NCI-H345 (cell line): ENCODE measurements at places on chromosomes 1 and 21.

GRCh38 chr21:46667741-46668380 lies 32.4 kb downstream of the PRMT2 start:
- peak; percentile 65 for DNase-seq

DNA sequence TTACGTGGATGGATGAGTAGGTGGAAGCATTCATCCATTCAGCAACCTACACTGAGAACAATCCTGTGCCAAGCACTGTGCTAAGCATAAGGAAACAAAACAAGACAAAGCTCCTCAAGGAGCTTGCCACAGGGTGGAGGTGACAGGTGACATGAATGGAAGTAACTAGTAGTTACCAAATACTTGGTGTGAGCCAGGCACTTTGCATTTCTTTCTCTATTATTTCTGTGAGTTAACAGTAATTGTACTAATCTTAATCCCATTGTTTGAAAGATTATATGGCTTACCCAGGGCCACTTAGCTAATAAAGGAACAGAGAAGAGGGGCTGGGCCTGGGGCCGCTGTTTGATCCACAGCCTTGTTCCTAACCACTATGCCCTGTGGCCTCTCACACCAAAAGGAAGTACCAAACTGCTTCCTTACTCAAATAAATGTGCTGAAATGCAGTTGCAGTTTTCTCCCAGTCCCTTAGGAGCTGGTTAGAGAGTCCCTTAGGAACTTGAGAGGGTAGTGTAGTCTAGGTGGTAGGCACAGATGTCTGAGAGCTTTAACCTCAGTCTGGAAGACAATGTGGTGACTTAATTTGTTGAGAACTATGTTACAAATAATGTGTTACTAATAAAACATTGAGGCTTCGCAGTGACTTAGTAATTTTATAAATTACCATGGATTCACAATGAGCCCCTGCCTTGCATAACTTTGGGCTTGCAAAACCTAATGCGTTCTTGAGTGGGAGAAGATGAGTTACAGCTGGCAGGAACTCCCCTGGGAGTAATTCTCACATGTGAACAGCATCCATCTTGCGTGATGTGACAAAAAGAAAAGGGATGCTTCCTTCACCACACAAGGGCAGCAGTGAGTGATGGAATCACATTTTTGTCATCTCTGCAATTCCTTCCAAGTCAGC lies 69.8 kb downstream of the MPZL1 start:
- DNase-seq, result no peak

GRCh38 chr1:24157918-24158481 lies 15.1 kb upstream of the IL22RA1 start:
- DNase-seq, result no peak

GRCh38 chr1:205512059-205513045 lies 7.9 kb downstream of the CDK18 start:
- no peak for DNase-seq

DNA sequence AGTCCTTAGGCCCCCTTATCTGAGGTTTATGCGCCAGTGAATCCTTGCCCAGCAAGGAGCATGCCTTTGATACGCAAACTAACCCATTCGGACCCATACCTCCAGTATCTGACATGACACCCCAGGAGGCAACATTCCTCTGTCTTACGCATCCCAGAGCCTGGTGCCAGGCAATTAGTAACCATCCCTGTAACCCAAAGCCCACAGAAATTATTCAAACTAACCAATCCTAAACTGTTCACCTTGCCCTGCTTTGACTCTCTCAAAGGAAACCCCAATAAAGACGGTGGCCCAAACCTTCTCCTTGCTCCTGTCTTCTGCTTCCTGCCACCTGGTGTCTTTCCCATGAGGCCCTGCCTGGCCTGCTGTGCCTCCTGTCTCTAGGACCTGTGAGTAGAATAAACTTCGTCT lies 36.4 kb downstream of the ZNF496 start:
- no peak for DNase-seq

DNA sequence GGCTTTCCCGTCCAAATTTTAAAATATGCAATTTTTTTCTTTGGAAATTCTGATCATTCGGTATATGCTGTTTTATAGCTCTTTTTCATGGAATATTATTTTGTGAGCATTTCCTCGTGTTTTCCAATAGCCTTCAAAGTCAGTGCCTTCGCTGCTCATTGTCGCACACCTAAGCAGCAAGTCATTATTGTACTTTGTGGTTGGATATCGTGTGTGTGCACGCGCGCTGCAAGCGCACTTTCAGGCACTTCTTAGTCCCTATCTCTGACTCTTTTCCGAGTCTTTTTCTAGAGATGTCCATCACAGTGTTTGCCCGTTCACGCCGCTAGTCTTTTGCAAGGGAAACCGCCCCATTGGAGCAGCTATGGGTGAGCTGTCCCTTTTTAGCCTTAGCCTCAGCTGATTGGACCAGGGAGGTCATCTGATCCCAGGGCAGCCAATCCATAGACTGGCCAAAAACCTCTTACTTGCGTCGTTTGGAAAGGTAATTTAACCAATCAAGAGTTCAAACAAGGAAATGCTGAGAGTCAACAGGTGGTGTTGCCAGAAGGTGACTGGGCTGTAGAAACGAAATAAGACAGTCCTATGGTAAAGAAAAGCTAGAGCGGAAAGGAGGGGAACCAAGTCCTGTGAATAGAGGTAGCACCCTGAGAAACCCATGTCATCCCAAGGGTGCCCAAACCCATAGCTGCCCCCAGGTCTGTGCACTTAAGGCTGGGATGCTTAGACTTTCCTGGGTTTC lies 710 bp upstream of the HYI start:
- peak; percentile 75 for DNase-seq

DNA sequence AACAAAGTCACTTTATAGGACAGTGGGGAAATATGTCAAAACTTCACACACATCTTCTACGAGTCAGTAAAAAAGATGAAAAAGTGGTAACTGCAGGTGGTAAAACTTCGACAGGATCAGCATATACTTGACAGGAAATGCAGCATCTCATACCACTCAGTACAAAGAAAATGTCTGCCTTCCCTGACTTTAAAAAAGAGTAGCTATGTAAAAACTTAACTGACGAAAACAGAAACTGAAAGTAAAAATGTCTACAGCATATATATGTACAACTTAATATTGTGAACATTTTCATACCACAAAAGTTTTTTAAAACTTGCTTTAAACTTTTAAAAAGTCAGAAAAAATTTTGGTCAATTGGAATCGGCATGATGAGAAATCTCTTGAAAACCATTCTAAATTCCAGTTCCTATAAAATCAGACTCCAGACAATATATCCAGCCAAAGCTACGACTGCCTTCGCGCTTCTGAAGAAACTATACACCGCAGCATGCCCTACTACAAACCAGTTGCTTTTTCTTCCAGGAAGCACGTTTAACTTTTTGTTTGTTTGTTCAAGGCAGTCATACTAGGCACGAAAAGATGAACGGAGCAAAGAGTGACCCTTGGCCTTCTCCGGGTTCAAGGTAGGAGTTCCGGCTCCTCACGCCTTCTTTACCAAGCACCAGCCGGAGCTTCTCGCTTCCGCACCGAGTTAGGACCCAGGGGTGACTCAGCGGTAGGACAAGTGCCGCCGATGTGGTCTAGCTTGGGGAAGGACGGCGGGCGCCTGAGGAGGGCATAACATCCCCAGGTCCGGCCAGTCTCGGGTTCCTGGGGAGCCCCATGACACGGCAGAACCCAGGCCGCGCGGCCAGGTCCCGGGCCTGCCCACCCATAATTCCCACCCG lies 612 bp downstream of the PSMA5 start:
- peak; percentile 46 for DNase-seq

DNA sequence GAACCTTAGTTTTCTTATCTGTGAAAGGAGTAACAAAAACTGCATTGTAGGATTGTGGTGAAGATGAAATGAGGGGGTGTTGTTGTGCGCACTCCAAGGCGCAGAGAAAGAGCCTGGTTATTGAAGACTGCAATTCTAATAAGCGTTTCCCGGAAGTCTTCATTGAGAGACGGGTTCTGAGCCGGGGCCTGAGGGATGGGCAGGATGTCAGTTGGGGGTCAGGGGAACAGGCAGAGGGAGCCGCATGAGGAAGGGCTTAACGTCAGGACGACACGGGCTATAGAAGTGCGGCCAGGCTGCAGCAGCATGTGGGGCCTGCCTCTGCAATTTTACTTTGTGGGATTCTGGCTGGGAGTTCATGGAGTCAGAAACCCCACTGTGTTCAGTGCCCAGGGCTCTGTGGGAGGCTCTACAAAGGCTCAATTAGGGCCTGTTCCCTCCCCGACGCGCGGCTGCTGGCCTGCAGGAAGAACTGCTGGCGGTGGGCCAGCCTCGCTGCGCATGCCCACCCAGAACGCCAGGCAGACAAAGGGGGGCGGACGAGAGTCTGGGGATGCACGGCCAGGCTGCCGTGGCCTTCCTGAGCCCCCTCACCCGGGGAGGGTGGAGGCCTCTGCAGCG lies 20.7 kb downstream of the TRIM62 start:
- peak; percentile 88 for DNase-seq

DNA sequence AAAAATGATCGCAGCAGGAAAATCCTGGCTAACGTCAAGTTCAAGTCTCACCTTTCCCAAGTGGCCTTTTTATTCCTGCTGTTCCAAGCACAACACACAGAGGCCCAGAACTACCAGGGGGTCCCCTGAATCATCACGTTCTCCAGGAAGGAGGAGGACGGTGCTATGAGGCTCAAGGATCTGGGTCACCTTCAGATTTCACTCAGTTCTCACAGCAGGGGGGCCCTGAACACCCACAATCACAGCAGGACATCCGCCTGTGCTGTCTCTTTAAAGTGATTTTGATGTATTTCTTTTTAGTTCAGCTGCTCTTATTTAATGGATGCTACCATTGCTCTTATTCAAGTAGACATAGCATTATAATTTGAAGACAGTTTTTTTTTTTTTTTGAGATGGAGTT lies 173.4 kb downstream of the HUNK start:
- DNase-seq, result no peak

GRCh38 chr1:181086926-181087325 lies 1.6 kb upstream of the IER5 start:
- DNase-seq, result no peak

- DNase-seq, result no peak
Observed at GRCh38 chr1:151773702-151774101, 10.4 kb upstream of the MRPL9 start.
